HS-5 (cell line): ENCODE measurements at places on chromosomes 5 and 9.

DNA sequence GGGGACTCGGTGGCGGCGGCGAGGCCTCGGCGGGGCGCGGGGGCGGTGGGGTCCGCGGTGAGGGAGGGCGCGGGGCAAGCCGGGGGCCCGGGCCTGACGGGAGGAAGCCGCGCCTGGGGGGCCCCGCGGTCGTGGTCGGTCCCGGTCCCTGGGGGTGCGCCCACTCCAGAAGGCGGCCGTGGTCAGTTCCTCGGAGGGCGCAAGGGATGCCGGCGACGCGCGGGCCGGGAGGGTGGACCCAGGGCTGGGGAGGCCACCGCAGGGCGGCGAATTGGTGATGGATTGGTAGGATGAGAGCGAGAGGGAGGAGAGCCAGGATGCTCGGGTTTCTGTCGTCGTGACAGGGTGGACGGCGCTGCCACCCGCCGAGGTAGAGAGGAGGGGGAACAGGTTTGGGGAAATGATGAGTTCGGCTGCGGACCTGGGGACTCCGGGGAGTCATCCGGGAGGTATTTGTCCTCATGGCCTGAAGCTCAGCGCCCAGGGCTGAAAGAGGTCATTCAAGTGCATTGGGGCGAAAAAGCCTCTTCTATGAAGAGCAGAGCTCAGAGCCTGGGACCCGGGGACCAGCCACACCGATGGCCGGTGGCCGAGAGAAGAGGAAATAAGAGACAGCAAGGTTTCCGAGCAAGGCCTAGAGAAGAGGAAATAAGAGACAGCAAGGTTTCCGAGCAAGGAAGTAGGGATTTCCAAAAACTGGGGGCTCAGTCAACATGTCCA is 557 bp downstream of the GNG10 start:
- DNase-seq = peak; percentile 11

- no peak for DNase-seq
Measured at GRCh38 chr9:77851882-77852595, 179.6 kb downstream of the GNAQ start.

- DNase-seq = no peak
Measured at GRCh38 chr9:107690021-107690420, 200.5 kb upstream of the KLF4 start.

- peak; percentile 95 for DNase-seq
Measured at GRCh38 chr5:160082614-160083500, 36.4 kb downstream of the PWWP2A start.

DNA sequence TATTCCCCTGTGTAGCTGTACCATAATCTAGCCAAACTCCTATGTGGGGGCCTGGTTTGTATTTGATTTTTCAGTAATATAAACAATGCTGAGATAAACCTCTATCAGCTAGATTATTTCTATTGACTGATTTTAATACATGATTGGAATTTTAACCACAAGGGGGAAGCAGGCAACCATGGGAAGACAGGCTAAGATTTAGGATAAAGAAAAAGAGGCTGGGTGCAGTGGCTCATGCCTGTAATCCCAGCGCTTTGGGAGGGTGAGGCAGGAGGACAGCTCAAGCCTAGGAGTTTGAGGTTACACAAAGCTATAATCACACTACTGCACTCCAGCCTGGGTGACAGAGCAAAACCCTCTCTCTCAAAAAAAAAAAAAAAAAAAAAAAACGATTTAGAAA is 18.1 kb upstream of the GPX3 start:
- DNase-seq = peak; percentile 16

- DNase-seq = no peak
Measured at GRCh38 chr5:90506221-90506620, 23.2 kb downstream of the LYSMD3 start.

DNA sequence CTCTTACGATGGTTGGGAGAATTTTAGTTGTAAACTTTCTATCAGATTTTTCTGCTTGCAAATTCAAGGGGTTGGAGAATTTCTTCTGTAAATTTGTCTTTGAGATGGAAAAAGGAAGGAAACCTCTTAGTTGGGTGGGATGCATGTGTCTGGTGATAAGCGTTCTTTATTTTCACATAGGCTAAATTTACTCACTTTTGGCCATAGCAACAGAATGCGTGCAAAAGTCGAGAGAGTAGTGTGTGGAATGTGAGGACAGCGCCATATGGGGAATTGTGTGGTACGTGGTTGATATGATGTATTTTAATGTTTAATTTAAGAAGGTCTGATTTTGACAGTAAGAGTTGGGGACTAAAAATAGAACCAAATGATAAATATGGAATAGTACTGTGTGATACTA is 282.2 kb downstream of the TAF11L14 start:
- DNase-seq = no peak

- DNase-seq = no peak
Measured at GRCh38 chr5:140794595-140795258, at the start of gene PCDHA2. TSS of gene PCDHA2 (plus strand) at chr5:140794852.

DNA sequence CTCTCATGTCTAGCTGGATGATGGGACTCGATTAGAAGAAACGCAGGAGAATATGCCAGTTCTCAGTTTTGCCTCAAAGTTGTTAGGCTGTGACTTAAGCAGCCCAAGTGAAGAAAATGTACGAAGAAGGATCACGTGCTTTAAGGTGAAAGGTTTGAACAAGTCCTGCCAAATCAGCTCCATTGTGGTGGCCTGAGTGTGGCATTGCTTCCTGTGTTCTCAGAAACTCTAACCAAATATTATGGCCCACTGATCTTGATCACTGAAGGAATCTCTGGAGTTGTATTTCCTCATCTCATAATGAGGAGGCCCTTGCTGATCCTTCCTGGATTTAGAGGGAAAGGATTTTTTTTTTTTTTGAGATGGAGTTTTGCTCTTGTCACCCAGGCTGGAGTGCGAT is 44.0 kb downstream of the OTULIN start:
- no peak for DNase-seq

- DNase-seq = no peak
Measured at GRCh38 chr9:68872026-68872501, 141.8 kb downstream of the PRKACG start.

DNA sequence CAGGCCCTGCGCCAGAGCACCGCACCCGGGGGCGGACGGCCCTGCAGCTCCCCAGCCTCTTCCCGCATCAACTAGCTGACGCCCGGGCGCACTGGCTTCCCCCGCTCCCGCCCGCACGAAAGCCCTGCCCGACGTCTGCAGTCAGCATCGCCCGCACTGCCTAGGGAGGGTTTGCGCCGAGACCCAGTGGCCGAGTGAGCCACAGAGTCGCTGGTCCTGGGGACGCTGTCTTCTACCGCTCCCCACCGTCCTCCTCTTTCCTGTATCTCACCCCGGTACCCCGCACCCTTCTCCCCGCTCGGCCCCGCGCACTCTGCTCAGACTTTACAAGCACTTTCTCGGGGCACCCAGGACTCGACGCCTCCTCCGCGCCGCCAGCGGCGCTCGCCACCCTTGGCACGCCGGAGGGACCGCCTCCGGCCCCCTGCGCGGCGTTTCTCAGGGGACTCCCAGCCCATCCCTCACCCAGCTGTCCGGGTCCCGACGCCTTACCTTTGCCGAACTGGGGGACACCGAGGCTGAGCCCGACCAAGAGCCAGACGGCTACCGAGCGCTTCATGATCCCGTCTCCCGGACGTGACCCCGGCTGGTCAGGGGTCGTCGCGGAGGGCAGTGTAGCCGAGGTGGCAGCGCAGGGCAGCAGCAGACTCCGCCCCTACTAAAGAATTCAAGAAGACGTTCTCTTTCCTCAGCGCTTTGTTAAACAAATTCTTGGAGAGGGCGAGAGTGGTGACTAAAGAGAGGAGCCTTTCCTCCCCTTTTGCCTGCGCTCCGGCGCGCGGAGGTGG is 670 bp downstream of the EDIL3 start:
- no peak for DNase-seq

DNA sequence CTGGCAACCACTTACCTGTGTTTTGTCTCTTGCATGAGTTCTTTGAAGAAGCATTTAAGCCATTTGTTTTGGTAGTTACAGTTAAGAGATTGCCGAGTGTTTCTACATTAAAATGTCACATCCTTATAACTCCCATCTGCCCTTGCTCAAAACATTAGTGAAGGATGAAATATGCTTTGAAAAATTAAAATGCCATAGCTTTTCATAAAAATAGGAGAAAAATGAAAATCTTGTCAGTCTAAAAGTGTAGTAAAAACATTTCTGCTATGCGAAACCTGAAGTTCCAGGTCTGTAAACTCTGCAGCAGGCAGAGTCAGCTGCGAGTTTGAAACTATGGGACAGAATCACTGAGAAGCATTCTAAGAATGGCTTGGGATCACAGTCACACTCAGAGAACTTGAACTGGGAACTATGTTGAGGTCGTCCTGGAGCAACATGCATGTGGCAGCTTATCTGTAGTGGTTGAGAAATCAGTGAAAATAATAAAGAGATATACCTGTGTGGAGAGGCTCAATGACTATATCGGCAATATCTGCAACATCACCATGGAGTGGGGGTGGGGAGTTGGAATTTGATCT is 67.4 kb downstream of the RASGRF2 start:
- no peak for DNase-seq

GRCh38 chr5:102782217-102782872 is 27.2 kb downstream of the PAM start:
- DNase-seq = no peak

GRCh38 chr5:98214240-98215051 is 559.0 kb upstream of the RGMB start:
- DNase-seq = peak; percentile 53

DNA sequence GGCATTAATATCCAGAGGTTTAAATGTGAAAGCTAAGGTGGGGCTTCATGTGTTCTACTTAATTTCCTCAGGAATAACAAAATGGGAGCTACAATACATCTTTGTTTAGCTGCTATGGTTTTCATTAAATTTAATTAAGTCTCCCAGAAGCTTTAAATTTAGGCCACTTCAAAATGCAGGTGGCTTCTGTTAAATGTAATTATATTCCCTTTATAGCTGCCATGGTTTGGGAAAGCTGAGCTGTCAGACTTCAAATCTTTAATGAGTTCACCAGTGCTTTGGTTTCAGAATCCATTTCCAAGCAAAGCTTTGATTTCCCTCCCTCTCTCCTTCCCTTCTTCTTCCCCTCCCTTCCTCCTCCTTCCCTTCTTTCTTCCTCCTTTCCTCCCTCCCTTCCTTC is 58.4 kb upstream of the FAM170A start:
- no peak for DNase-seq

DNA sequence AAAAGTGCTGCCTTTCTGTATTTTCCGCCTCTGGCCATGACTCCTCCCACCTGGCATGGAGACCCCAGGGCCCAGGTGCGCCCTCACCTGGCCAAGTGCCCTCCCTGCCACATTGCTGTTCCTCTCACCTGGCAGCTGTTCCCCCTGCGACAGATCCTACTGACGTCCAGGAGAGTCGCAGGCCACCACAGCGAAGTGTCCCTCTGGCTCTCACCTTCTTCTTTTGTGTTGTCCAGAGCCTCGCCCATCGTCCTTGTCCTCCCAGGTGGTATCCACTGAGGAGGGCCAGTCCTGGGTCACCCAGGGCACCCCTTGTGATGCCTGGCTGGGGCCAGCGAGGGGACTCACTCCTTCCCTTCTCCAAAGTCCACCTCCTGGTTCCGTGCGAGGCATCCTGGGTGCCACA is 2.6 kb downstream of the NKD2 start:
- no peak for DNase-seq

DNA sequence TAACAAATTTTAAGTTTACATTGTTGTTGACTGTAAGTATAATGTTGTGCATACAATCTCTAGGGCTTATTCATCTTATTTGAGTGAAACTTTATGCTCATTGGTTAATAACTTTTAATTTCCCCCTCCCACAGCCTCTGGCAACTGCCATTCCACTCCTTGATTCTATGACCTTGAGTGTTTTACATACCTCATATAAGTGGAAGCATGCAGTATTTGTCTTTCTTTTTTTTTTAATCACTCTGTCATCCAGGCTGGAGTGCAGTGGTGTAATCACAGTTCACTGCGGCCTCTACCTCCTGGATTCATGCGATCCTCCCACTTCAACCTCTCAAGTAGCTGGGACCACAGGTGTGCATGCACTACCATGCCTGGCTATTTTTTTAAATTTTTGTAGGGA is 83.9 kb downstream of the KCTD16 start:
- DNase-seq = no peak

DNA sequence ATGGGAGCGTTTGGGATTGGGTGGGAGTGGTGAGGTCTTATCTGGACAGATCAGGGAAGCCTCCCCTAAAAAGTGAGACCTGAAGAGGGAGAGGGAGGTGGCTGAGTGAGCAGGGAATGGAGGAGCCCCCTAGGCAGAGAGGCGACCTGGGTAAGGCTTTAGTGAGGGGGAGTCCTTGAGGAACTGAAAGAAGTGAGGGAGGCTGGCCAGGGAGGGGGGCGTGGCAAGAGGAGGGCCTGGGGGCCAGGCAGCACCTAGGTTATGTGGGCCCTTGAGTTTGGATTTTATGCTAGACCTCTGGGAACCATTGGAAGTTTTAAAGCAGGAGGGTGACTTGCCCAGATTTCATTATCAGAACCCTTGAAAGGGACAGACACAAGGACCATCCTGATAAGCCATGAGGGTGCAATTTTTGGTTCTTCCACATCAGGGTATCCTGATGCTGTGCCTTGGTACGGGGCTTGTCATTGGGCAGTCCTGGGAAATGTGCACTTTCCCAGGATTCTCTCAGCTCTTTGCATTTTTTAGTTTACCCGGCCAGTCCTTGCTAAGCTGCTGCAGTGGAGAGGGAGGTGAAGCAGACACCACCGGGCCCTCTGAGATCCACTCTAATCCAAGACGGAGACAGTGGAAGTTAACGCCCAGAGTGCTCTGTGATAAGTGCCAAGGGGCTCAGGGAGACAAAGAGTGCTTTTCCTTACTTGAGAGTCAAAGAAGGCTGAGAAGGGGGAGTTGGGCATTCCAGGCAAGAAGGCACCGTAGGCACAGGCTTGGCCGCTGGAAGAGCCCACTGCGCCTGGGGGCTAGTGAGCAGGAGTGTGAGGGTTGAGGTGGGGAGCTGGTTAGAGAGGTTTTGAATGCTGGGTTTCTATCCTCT is 16.1 kb downstream of the GSN start:
- no peak for DNase-seq

- DNase-seq = no peak
Measured at GRCh38 chr5:176908675-176909368, 9.7 kb upstream of the HK3 start.

- DNase-seq = no peak
Measured at GRCh38 chr5:88144219-88145001, 124.2 kb downstream of the TMEM161B start.

GRCh38 chr5:179257176-179257682 is 88.0 kb downstream of the ADAMTS2 start:
- DNase-seq = no peak

DNA sequence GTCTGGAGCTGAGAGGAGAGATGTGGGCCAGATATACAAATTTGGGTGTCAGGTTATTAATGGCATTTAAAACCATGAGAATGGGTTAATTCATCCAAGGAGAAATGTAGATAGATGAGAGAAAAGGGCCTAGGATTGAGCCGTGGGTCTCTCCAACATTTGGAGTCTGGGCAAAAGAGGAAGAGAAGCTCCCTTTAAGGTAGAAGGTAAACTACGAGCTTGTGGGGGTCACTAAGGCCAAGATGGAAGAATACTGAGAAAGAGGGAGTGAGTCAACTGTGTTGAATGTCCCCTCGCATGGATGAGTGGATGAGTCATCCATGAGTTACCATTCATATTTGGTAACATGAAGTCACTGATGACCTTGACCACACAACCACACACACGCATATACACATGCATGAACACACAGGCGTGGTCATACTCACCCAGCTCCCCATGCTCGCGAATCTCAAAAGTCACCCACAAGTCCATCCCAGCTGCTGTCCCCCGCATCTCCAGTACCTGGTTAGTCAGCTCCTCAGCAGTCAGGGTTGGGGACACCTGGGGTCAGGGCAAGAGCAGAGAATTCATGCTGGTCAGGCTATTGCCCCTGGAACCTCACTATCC is 6.8 kb upstream of the FCHSD1 start:
- DNase-seq = peak; percentile 82
